DND-41 (cell line): ENCODE measurements at places on chromosomes 3 and 15.

DNA sequence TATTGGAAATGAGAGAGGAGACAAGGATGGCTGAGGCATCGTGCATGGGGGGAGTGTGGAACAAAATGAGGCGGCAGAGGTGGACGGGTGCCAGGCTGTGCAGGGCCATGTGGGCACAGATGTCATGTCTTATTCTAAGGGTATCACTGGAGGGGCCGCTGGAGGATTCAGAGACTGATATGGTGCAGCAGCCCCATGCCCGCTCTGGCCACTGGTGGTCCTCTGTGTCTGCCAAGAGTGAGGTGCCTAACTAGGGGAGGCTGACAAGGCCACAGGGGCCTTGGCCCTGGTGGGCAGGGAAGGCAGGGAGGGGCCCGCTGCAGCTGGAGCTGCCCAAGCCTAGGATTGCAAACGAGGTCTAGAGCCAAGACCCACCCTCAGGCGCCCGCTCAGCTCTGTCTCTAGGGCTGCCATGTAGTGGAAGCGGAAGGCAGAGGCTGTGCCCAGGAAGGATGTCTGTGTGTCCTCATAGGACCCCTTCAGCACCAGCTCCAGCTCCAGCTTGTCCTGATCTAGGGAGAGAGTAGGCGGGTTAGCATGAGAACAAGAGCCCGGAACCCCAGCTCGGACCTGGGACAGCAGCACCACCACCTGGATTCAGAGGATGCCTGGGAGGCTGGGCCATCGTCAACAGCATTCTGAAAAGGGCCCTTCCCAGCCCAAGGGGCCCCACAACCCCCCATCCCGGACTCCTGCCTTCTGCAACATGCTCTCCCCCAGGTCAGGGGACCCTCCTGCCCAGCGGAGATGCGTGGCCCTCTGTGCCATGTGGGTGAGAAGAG, 11.3 kb downstream of the PLA2G4D start:
- no peak for DNase-seq

GRCh38 chr3:50592568-50592967, 19.0 kb downstream of the CISH start:
- peak; percentile 83 for DNase-seq

DNA sequence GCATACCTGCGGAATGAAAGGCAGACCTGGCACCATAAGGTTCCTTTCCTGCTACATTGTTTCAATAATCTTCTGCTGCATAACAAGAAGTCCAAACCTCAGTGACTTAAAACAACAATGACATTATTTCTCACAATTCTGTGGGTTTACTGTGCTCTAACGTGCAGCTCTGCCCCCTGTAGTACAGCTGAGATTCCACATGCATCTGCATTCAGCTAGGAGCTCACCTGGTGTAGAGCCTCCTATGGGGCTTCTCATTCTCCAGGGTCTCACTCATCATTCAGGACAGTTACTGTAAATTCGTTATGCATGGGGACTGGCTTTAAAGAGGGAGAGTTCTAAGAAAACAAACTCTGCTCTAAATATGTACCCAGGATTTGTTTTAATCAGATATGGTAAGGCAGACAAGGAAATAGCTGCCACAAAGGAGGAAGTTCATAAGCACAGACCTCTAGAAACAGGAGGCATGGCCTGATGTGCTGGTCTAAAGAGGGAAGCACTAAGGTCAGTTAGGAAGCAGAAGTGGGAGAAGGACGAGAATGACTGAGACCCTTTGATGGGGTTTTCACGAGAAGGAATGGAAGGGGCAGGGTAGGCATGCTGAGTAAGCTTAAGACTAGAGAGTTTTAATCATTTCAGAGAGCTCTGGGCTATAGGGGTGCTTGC, 347.0 kb downstream of the NEK10 start:
- no peak for DNase-seq

DNA sequence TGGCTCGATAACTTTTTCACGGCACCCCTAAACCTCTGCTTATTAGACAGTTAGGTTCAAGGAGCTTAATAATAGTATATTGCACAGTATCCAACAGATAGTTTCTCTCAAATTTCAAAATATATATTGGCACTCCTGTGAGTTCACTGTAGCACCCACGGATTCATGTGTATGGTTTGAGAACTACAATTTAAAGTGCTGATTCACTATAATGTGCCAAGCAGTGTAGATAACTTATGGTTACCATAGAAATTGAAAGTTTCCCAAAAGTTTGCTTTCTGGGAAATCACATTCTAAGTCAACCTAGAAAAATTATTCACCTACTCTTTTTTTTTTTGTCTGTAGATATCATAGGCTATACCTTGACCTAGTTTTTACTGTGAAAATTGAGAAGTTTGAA, 86.6 kb downstream of the GAP43 start:
- no peak for DNase-seq

- DNase-seq = no peak
These were observed 40.9 kb downstream of the DNAJB8 start for GRCh38 chr3:128425846-128426127.

GRCh38 chr3:30004481-30004880, 601.9 kb upstream of the TGFBR2 start:
- DNase-seq = no peak

GRCh38 chr15:40333922-40334492, 6.7 kb downstream of the CCDC9B start:
- peak; percentile 49 for DNase-seq

DNA sequence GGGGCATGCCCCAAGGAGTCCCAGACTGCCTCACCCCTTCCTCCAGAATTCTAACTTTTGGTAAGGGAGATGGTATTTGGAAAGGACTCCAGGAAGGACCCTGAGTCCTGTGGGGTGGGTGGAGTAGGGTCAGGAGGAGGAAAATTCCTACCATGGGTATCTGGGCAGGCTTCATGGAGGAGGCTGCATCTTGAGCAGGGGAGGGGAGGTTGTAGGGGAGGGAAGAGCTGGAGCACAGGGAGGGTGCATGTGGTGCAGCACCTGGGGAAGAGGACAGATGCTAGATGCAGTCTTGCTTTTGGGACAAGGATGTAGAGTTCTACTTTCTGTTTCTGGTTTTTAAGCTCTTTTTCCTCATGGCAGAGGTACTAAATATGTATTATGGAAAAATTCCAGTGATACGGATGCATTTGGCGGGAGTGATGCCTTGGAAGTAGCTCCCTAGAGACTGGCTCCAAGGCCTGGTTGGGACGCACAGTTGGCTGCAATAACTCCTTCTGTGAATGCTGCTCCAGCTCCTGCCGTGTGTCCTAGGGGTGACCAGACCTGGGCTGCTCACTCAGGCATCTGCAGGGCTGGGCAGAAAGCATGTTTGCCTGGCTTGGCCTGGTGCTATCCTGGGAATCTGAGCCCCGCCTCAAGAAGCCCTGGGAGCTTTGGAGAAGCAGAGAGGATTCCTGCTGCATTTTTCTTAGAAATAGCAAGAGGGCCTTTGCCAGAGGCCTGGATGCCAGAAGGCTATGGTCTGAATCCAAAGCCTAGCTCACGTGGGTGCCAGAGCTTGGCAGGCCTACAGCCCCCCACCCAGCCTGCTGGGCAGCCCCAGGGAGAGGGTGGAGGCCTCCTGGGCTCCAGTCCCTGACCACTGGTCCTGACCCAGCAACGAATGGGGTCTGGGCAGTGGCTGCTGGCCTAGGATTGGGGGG, 10.1 kb downstream of the SEMA3F start:
- no peak for DNase-seq

- DNase-seq = no peak
These were observed 167.8 kb upstream of the TLE3 start for GRCh38 chr15:70265466-70265978.

- DNase-seq = no peak
These were observed 126.9 kb upstream of the HES1 start for GRCh38 chr3:194009019-194009418.

- DNase-seq = peak; percentile 45
These were observed 72.1 kb upstream of the ITGA11 start for GRCh38 chr15:68503791-68504680.

GRCh38 chr3:133413161-133414020, 13.5 kb downstream of the BFSP2 start:
- DNase-seq = no peak

- DNase-seq = no peak
These were observed 259.6 kb downstream of the LRTM1 start for GRCh38 chr3:54668236-54668635.

- DNase-seq = peak; percentile 64
These were observed 179.7 kb upstream of the LPP start for GRCh38 chr3:187973977-187974870.

- no peak for DNase-seq
These were observed 32.7 kb upstream of the TPRG1 start for GRCh38 chr3:189138901-189139610.

- no peak for DNase-seq
These were observed 13.8 kb downstream of the SPRED1 start for GRCh38 chr15:38266247-38266986.

DNA sequence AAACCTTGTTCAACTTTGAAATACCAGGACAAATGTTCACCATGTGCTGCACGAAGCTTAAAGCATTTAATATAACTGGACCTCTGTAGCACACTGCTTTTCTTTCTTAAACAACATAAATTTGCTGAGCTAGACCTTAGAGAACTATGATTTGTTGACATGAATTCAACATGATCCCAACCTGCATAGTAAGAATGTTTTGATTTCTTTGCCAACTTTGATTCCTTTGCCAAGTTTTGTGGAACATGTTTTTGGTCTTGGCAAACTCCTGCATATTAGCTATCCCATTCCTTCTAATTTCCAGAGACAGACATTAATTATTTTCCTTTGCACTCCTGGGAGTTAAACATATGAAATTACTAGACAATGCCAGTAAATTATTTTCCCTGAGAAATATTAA, 197.2 kb upstream of the RBMS3 start:
- no peak for DNase-seq

DNA sequence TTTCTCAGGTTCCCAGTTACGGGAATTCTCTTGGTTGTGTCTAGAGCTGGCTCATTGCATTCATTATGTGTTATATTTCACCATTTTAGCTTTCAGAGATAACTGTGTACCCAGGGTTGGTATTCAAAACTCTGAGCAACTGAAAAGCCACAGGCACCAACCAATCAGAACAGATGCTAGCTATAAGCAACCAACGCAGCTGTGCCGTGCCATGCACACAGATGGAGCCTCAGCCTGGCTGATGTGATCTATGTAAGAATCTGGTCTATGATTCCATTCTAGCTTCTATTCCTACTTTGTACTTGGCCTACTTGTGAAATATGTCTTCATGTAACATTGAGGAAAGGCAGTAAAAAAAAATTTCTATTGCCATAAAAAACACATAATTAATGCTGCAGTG, 95.0 kb upstream of the CCDC80 start:
- no peak for DNase-seq

DNA sequence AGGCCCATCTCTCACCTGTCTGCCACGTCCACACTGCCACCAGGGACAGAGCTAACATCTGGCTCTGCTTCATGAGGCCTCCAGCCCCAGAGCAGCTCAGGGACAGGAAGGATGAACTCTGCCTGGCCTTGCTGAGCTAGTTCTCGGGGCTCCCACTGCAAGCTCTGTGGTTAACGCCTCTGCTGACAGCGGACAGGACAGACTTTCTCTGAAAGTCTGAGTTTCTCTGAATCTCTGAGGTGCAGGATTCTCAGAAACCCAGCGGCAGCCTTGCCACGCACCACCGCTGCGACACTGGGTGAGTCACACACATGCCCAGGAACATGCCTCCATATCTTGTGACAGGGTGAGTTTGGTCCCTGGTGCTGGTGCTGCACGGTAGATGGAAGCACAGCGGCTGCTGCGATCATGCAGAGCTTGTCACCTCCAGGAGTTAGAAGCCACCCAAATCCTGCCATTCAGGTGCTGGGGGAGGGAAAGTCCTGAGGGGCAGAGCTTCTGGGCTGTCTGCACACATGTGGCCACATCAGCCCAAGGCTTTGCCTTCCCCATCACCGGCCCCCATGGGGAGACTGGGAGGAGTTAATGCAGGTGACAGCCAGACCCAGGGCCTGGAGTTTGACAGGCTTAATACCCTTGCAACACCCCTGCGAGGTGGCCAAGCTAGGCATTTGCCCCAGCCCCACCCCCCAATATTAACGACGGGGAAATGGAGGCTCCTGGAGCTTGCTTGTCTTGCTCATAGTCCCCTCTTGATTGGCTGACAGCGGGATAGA, 267.0 kb downstream of the PLCL2 start:
- DNase-seq = peak; percentile 97

DNA sequence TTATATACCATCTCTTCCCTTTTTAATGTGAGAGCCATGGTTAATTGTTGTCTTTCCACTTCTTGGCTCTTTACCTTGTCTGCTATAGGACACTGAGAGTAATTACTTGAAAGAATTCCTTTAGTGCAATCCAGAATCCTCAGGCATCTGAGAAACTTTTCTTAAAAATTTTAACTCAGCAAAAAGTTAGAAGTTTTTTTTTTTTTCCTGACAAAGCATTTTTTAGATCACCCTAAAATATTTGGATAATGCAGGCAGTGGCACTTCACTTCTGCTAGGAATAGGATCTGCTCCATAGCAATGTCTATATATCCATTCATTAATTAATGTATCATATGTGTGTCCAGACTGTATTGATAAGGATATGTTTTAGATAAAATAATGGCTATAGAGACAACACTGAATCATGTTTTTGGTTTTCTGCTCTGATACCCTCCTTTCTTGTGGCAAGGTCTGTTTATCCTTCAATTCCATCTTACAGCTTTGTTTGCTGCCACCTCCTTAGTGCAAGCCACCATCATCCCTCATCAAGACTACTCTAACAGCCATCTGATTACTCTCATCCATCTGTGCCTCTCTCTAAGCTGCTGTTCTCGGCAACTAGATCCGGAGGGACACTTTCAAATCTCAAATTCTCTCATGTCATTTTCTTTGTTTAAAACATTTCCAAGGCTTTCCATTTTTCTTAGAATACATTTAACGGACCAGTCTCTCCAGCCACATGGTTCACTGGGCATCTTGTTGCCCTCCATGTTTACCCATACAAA, 563.5 kb downstream of the EDEM1 start:
- no peak for DNase-seq
